Left renal cortex interstitium (tissue), 4 donors: ENCODE measurements at places on chromosomes 11 and 22.

DNA sequence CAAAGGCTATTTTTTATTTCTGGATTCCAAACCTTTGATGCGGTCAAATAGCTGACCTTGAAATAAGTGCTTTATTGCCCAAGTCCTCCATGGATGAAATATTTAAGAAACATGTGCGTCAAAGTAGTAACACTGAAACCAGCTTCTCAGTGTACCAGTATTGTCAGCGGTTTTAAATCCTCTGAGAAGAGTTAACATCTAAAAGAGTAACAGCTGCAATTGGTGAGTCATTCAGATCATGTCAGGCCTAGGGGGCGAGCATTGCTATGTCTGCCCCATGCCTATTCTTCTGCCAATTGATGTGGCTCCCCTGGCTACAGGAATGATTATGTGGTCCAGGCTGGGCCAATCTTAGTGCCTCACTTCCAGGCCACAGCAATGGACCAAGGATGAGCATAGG is 263.3 kb upstream of the SORL1-AS1 start:
- DNase-seq = no peak

- DNase-seq = no peak
Observed at GRCh38 chr11:62974848-62975522, 9.8 kb downstream of the SLC22A6 start.

- no peak for DNase-seq
Observed at GRCh38 chr11:97742717-97743116, 1278.0 kb upstream of the CNTN5 start.

DNA sequence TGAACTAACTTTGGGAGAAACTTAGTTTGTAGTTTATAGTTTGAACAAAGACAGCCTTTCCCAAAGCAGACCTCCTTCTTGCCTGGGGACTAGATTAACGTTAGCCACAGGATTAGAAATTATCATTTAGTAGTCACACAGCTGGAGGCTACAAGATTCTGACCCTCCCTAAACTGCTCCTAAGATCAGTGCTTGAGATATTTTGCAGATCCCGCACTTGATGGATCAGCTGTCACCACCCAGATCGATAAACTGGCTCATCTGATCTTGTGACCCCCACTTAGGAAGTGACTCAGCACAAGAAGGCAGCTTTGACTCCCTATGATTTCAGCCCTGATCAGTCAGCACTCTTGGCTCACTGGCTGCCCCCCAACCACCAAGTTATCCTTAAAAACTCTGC is 1.6 kb downstream of the SLC22A24 start:
- DNase-seq = no peak

GRCh38 chr22:24181996-24182899 is 961 bp downstream of the SUSD2 start:
- DNase-seq = no peak

GRCh38 chr11:106785913-106786650 is 232.2 kb downstream of the GUCY1A2 start:
- no peak for DNase-seq

GRCh38 chr11:71305041-71305440 is 52.7 kb upstream of the SHANK2 start:
- no peak for DNase-seq

DNA sequence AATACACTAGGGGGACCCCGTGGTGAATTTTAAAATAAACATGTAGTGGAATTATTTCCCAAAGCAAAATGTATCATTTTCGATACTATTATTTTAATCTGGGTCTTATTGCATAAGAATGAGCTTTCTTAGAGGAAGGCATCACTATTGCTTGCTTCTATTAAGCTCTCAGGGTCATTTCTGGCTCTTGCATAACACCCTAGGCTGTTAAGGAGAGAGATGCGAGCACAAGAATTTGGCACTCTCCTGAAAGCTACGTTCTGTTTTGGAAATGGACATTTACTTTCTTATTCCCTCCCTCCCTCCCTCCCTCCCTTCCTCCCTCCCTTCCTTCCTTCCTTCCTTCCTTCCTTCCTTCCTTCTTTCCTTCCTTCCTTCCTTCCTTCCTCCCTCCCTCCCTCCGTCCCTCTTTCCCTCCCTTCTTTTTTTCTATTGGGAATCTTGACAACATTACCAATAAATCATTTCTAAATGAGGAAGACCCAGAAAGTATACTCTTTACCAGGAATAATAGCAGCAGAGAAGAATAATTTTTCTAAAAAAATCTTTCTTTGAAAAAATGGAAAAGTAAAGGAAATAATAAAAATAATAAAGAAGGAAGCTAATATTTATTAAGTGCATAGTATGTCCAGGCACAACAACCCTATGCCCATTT is 83.6 kb upstream of the BDNF start:
- no peak for DNase-seq

DNA sequence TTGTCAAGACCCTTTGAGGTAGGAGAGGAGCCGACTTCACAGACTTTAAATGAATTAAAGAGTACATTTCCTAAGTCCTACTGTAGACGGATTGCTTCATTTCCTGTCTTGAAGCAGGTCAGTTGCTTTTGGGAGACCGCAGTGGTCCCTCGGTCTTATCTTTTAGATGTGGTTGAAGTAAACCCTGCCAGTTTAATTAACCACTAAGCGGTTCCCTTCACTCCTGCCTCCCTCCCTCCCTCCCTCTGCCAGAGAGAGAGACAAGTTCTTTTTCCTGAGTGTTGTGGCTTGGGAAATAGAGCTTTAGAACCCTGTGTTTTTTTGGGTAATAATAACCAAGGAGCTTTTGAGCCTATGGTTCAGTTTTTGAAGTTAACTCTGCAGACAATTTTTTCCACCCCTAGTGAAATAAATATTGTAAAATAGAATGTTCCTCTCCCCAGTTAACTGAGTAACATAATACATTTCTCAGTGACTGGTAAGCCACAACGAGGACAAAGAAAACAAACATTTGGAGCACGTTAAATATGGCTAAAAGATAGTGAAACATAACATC is 147.5 kb downstream of the LDLRAD3 start:
- DNase-seq = no peak

- DNase-seq = no peak
Observed at GRCh38 chr11:72996959-72997358, 145.2 kb downstream of the FCHSD2 start.

DNA sequence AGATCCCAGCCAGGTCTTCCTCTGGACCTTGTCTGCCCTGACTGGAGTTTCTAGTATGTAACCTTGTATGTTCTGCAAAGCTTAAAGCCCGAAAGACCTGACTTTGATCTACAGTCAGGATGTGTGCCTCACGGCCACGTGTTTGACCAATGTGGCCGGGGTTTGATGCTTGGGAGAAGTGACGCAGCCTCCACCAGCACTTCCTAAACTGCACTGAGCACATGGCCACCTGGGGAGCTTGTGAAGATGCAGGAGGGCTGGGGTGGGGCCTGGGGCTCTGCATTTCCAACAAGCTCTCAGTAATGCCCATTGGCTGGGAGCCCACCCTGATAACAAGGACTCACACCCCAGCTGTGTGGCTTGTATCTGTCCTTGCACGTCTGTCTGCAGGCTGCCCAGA is 53.2 kb downstream of the NAT10 start:
- DNase-seq = no peak

- DNase-seq = no peak
Observed at GRCh38 chr11:129951201-129951865, 51.3 kb downstream of the PRDM10 start.

DNA sequence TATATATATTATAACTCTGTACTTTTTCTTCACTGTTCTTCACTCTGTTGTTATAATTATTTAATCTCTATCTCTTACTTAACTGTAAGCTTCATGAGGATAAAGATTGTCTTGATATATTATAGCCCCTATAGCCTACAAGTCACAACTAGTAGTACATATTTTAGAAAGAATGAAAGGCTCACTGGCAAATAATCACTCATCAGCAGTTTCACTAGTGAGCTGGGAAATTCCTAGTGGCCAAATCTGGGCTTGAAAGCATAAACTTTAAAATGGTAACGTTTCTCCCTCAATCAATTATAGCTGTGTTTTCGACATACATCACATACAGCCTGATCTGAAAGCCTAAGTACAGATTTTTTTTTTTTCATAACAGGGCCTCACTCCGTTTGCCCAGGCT is 42.5 kb downstream of the CTSC start:
- no peak for DNase-seq

- no peak for DNase-seq
Observed at GRCh38 chr11:12592283-12592682, 81.9 kb upstream of the TEAD1 start.

DNA sequence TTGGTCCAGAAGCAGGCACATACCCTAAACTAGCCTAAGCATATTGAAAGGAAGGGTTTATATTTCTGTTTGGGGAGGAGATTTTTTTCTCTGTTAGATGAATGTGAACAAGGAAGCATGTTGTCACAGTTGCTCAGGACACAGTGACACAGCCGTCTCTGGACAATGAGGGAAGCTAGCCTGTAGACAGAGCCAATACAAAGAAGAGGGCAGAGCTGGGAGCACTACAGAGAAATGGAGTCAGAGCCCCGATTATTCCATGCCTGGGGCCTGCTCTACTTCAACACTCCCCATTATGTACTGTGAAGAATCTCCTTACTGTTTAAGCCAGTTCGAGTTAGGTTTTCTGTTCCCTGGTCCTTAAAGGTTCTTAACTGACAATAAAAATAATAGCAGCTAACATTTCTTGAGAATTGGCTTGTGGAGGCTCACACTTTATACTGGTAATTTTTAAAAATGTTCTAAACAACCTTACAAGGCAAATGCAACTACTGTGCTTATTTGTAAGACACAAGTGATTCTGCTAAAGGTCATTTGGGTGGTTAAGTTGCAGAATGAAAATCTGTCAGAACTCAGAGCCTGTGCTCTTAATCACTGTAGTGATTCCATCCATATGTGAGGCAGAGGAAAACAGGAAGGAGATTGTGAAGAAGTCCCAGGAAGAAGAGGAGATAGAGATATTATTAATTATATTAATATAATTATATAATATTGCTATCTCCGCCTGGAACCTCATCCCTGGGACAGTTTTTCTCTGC is 58.8 kb upstream of the RRAS2 start:
- no peak for DNase-seq

- no peak for DNase-seq
Observed at GRCh38 chr11:44622190-44622650, 56.8 kb downstream of the CD82 start.

GRCh38 chr11:515131-515530 is 8.1 kb upstream of the RNH1 start:
- DNase-seq = no peak

GRCh38 chr22:34847072-34847471 is 218.9 kb upstream of the ISX start:
- DNase-seq = no peak

GRCh38 chr11:44306052-44306917 is 3.7 kb downstream of the ALX4 start:
- no peak for DNase-seq

DNA sequence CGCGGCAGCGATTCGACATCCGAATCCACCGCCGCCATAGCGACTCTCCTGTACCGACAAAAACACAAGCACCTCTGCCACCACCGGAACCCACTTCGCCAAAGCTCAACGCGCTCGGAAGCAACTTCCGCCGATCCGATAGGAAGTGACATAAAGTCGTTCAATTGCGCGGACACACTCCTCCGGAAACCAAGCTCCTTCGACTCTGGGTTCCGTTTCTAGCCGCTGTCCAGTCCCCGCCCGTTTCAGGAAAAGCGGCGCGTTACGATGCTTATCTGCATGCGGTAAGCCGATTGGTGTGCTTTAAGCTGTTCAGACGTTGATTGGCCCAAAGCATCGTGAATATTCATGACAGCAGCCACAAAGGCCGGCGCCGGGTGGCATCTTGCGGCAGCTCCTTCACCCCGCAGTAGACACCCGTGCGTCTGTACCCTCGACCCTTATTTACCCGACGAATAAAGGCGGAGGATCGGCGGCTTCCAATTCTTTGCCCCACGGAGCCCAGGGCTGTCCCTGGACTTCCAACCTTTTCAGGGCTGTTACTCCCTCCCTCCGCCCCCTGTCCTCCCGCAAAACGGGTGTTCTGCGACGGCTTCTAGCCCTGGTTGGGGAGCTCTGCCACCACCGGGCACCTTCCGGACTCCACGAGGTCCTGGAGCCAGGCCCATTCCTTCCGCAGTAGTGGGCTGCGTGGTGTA is at the start of gene TUT1:
Gene TUT1 (minus strand): TSS at position 76 of the 698 bp plus-strand sequence. CDS start 38 bp downstream, at position 38.
- peak; percentile 98 for DNase-seq

DNA sequence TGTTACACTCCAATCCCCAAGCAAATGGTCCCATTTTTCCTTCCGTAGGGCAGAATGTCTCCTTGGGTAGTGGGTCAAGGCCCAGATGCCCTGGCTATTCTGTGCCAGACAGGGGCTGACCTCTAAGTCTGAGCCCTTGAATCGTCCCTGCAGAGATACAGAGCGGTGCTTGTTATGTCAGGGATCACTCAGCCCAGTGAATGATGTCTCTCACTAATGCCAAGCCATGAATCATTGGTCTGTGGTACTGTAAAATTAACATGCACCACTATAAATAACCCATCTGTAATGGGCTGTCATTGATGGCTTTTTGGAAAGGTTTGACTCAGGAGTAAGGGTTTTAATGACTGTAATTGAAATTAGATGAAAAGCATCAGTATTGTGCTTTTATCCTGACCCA is 35.3 kb upstream of the KIRREL3 start:
- DNase-seq = no peak

GRCh38 chr11:67118181-67118766 is 789 bp upstream of the KDM2A start:
- no peak for DNase-seq

DNA sequence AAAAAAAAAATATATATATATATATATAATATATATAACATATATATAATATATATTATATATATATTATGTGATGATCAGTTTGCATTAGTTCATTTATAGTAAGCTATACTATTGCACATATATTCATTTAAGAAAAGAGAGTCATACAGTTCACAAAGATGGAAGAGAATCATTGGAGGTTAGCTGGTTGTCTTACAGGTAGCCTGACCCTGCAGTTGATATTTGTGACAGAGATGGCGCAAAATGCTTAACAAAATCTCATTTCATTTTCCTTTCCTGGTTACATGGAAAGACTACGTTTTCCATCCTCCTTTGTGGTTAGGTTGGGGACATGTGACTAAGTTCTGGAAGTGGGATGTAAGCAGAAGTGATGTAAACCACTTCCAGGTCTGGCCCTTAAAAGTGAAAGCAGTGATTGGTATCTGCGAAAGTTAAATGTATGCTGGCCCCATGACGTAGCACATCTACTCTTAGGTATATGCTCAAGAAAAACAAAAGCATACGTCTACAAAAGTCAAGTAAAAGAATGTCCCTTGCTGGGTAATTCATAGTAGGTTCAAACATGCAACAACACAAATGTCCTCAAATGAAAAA is 7.2 kb upstream of the TMEM135 start:
- no peak for DNase-seq

GRCh38 chr11:5004424-5005274 is 10.0 kb downstream of the OR51L1 start:
- no peak for DNase-seq

GRCh38 chr22:37690901-37691504 is 4.9 kb downstream of the NOL12 start:
- DNase-seq = no peak

DNA sequence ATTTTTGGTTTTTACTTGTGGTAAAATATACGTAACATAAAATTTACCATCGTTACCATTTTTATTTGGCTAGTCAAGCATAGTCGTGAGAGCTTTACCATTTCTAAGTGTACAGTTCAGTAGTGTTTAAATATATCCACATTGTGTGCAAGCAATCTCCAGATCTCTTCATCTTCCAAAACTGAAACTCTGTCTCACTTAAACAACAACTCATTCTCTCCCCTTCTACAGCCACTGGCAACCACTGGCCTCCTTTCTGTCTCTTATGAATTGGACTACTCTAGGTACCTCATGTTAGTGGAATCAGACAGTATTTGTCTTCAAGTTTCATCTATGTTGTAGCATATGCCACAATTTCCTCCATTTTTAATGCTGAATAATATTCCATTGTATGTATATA is 37.4 kb downstream of the SMC1B start:
- DNase-seq = no peak

GRCh38 chr11:36775130-36775529 is 177.1 kb upstream of the RAG2 start:
- no peak for DNase-seq
